ENCODE measurements at places on chromosomes 12 and 14.
A peak's percentile ranks its signal among the peaks of the same experiment; 100 is the strongest.

DNA sequence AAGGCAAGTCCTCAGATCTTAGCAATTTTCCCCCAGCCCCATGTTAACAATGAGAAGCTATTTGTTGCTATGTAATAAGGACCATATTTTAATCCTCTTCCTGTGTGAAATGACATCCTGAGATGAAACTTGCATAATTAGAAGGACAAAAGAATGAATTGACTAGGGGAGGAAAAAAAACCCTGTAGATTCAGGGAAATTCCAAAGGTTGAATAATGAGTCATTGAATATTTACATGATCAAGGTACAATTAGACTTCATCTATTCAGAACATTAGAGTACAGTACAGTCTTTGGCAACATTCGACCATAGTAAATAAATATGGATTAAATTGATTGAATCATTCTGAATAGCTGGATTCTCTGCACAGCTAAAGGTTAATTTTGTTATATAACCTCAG is 9.4 kb downstream of the MYBPC1 start:
- H3K4me3 ChIP-seq = no peak overlapping the region
- H3K36me3 ChIP-seq = no peaks in the 10 kb centered on the region
- DNase-seq = no peak
- H3K27me3 ChIP-seq = no peaks in the 10 kb centered on the region
- peaks cover 21% of the 10 kb centered on the region for H3K4me1 ChIP-seq

GRCh38 chr12:1047898-1048660 is 57.1 kb downstream of the ERC1 start:
- DNase-seq = no peak
- H3K36me3 ChIP-seq = no peaks in the 10 kb centered on the region
- no peaks in the 10 kb centered on the region for H3K4me1 ChIP-seq
- no peak overlapping the region for H3K27ac ChIP-seq

GRCh38 chr12:116955382-116956021 is 44.8 kb downstream of the FBXW8 start:
- H3K27ac ChIP-seq = no peak overlapping the region
- peaks cover 44% of the 10 kb centered on the region for H3K36me3 ChIP-seq
- peaks cover 7% of the 10 kb centered on the region for H3K4me1 ChIP-seq
- DNase-seq = no peak
- H3K4me3 ChIP-seq = no peak overlapping the region
- H3K27me3 ChIP-seq = no peaks in the 10 kb centered on the region

DNA sequence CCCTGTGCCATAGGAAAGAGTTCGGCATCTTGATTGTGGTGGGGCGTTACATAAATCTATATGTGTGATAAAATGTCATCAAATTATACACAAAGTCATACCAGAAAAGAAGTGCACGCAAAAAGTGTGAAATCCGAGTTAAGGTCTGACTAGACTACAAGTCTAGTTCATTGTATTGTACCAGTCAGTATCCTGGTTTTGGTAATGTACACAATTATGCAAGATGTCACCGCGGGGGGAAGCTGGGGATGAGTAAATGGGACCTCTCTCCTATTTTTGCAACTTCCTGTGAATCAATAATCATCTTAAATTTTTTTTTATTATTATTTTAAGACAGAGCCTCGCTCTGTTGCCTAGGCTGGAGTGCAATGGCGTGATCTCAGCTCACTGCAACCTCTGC is 43.2 kb upstream of the BCL11B start:
- H3K4me3 ChIP-seq = no peak overlapping the region
- H3K27ac ChIP-seq = no peak overlapping the region
- H3K4me1 ChIP-seq = peaks cover 5% of the 10 kb centered on the region
- DNase-seq = no peak
- H3K36me3 ChIP-seq = no peaks in the 10 kb centered on the region
- peaks cover 51% of the 10 kb centered on the region for H3K27me3 ChIP-seq

- DNase-seq = no peak
- no peaks in the 10 kb centered on the region for H3K27me3 ChIP-seq
- no peak overlapping the region for H3K4me3 ChIP-seq
- H3K4me1 ChIP-seq = peaks cover 88% of the 10 kb centered on the region
- H3K27ac ChIP-seq = no peak overlapping the region
- no peaks in the 10 kb centered on the region for H3K36me3 ChIP-seq
Measured at GRCh38 chr12:807041-807735, 54.8 kb downstream of the WNK1 start.

GRCh38 chr14:38209572-38210557 is 2.2 kb downstream of the SSTR1 start:
- peak overlapping the region; percentile 15 for H3K4me3 ChIP-seq
- H3K36me3 ChIP-seq = no peaks in the 10 kb centered on the region
- peaks cover 20% of the 10 kb centered on the region for H3K27me3 ChIP-seq

GRCh38 chr14:80477388-80478160 is 266.3 kb upstream of the DIO2 start:
- H3K36me3 ChIP-seq = no peaks in the 10 kb centered on the region
- no peak overlapping the region for H3K27ac ChIP-seq
- H3K4me3 ChIP-seq = no peak overlapping the region
- no peak for DNase-seq
- H3K27me3 ChIP-seq = no peaks in the 10 kb centered on the region

DNA sequence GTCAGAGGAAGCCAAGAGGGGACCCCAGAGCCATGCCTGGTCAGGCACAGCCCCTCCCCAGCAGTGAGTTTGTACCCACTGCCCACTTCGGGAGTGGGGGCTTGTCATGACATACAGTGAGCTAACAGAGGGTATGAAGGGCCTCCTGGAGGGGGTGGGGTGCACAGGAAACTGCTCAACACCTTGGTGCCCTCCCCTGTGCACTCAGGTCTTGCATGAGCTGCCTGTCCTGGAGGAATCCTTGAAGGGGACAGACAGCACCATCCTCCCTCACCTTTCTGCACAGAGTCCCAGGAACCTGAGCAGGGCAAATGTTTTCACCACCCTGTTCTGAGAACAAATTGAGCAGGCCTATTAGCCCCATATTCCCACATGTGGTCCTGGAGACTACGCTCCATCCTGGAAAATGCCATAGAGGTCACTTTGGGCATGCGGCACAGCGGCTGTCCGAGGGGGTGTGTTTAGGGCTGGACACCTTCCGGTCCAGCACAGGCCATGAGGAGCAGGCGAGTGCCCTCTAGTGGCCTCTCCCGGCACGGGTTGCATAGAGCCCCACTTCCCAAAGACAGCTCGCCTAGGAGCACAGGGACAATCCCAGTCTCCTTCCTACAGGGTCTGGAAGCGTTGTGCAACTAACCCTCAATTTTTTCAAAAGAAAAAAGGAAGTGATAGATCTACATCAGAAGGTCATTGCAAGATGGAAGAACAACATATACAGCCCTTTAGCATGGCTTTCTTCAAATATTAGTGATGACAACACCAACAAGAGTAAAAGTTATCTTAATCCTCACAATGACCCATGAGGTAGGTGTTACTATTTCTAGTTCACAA is 31.9 kb upstream of the ZFP36L1 start:
- H3K27ac ChIP-seq = no peak overlapping the region
- no peaks in the 10 kb centered on the region for H3K36me3 ChIP-seq
- no peaks in the 10 kb centered on the region for H3K27me3 ChIP-seq
- DNase-seq = no peak
- H3K4me3 ChIP-seq = no peak overlapping the region

DNA sequence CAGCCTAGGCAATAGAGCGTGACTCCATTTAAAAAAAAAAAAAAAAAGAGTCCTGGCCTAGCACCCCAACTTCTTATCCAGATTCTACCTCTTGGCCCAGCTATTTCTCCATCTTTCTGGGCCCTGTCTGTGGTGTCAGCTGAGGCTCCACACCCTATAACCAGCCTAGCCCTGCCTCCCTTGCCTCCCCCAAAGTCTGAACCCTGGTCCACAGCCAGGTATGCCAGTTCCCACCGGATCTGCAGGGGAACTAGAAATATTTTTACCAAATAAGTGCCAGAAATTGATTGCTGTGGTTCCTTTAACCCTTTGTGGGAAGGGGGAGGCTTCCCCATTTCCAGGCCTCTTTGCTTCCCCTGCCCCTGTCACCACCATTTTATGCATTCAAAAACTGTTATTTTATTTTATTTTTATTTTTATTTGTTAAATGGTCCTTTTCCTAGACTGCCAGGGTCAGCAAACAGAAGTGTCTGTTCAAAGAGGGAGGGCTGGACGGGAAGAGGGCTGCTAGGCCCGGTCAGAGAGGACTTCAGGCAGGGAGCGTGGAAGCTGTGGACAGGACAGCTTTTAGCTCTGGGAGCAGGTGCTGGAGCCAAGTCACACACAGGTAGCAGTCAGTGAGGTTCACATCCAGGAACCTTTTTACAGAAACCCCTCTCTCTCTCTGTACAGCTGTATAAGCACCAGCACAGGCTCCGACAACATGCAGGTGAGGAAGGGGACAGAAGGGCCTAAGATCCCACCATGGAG is 23.2 kb downstream of the TTC9 start:
- H3K36me3 ChIP-seq = no peaks in the 10 kb centered on the region
- H3K4me1 ChIP-seq = peaks cover 42% of the 10 kb centered on the region
- peak overlapping the region; percentile 78 for H3K27ac ChIP-seq
- no peak for DNase-seq
- no peaks in the 10 kb centered on the region for H3K27me3 ChIP-seq

- no peaks in the 10 kb centered on the region for H3K27me3 ChIP-seq
- H3K27ac ChIP-seq = no peak overlapping the region
- H3K4me3 ChIP-seq = no peak overlapping the region
Measured at GRCh38 chr12:128664501-128664900, 159.3 kb downstream of the SLC15A4 start.

DNA sequence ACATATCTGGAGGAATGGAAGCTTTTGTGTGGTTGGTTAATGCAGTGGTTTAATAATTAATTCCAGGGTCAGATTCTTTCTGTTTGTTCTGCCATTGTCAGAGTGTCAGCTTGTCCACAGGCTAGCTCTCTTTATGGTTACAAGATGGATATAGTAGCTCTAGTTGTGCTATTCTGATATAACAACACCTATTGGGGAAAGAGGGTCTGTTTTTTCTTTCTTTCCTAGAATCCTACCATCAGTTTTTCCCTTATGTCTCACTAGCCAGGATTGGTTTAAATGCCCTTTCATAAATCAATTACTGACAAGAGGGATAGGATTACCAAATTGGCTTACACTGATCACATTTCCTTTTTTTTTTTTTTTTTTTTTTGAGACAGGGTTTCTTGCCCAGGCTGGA is 27.8 kb downstream of the CNOT2 start:
- no peak overlapping the region for H3K4me3 ChIP-seq
- no peak overlapping the region for H3K27ac ChIP-seq
- H3K4me1 ChIP-seq = peaks cover 54% of the 10 kb centered on the region
- no peaks in the 10 kb centered on the region for H3K27me3 ChIP-seq
- no peak for DNase-seq
- H3K36me3 ChIP-seq = no peaks in the 10 kb centered on the region

DNA sequence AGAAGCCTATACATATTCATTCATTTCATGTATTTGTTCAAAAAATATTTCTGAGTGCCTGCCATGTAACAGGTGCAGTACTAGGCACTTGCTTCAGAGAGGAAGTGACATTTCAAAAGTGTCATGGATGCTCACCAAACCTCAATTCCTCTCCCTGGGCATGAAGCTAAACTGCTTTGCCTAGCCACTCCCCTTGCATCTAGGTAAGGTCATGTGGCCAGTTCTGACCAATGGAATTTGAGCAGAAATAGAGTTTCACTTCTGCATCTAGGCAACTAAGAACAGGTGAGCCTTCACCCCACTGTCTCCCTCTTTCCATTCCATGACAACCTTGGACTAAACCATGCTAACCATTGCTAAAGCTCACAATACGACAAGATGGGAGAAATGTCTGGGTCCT is 27.6 kb downstream of the TC2N start:
- peaks cover 3% of the 10 kb centered on the region for H3K27me3 ChIP-seq
- H3K27ac ChIP-seq = no peak overlapping the region

- peak within 1 kb of the TSS; percentile 92 for H3K27ac ChIP-seq
- no peaks in the 10 kb centered on the region for H3K36me3 ChIP-seq
- peak within 1 kb of the TSS; percentile 76 for H3K4me3 ChIP-seq
- H3K27me3 ChIP-seq = no peaks in the 10 kb centered on the region
- H3K4me1 ChIP-seq = peaks cover 42% of the 10 kb centered on the region
Measured at GRCh38 chr12:121580959-121581685, at the start of gene KDM2B. Gene KDM2B (minus strand): TSS chr12:121581023. CDS start chr12:121580911, 112 bp downstream.

DNA sequence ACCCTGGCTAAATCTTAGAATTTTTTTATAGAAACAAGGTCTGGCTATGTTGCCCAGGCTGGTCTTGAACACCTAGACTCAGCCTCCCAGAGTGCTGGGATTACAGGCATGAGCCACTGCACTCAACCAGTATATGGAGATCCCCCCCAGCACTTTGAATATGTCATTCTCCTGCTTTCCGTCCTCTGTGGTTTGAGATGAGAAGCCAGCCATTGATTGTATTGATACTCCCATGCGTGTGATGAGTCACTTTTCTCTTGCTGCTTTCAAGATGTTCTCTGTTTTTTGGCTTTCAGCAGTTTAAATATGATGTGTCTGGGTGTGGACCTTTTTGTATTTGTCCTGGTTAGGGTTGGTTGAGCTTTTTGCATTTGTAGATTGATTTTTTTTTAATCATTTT is 75.2 kb upstream of the DNM1L start:
- no peak for DNase-seq

GRCh38 chr12:11577658-11578260 is 71.7 kb upstream of the ETV6 start:
- no peak overlapping the region for H3K27ac ChIP-seq
- DNase-seq = no peak
- H3K4me1 ChIP-seq = peaks cover 30% of the 10 kb centered on the region
- H3K27me3 ChIP-seq = no peaks in the 10 kb centered on the region
- H3K4me3 ChIP-seq = no peak overlapping the region

DNA sequence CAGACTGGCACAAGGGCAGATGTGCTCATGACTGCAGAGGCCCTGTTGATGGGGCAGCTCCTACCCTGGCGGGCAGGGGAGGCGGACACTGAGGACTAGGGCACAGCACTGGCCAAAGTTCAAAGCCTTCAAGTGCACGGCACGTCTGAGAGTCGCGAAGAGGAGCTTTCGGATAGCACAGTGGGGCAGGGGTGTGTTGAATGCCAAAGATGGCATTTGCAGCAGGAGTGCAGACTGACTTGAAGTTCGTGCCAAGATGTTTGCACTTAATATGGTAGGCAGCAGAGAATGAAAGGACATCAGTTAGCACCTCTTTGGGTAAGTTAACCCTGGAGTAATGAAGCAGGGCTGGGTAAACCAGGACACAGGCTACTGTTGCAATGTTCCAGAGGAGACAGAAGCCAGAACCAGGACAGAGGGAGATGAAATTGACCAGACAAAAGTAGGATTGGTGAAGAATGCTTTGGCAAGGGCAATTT is 6.7 kb upstream of the EML1 start:
- no peak for DNase-seq
- no peaks in the 10 kb centered on the region for H3K36me3 ChIP-seq

DNA sequence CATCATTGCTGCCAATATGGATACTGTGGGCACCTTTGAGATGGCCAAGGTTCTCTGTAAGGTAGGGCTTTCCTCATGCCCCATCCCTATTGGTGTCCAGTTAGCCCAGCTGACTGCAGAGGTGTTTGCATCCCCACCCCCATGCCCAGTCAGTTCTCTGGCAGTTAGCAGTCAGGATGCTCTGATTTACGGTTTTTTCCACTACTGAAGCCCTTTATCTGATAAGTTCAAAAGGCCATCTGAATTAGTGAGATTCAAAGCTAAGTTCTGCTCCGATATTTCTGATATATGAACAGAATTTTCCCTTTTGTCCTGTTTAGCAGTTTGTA is 773 bp downstream of the GMPR2 start:
- H3K4me1 ChIP-seq = peaks cover 56% of the 10 kb centered on the region
- peak overlapping the region; percentile 89 for H3K27ac ChIP-seq
- no peaks in the 10 kb centered on the region for H3K36me3 ChIP-seq
- H3K27me3 ChIP-seq = no peaks in the 10 kb centered on the region
- peak overlapping the region; percentile 97 for H3K4me3 ChIP-seq
